ENCODE measurements at places on chromosomes 12 and 14. TPM values are rescaled to one million over a fixed set of nuclear protein-coding genes. Genes with fewer than 3 reads are reported as not detected.
A peak's percentile ranks its signal among the peaks of the same experiment; 100 is the strongest.

DNA sequence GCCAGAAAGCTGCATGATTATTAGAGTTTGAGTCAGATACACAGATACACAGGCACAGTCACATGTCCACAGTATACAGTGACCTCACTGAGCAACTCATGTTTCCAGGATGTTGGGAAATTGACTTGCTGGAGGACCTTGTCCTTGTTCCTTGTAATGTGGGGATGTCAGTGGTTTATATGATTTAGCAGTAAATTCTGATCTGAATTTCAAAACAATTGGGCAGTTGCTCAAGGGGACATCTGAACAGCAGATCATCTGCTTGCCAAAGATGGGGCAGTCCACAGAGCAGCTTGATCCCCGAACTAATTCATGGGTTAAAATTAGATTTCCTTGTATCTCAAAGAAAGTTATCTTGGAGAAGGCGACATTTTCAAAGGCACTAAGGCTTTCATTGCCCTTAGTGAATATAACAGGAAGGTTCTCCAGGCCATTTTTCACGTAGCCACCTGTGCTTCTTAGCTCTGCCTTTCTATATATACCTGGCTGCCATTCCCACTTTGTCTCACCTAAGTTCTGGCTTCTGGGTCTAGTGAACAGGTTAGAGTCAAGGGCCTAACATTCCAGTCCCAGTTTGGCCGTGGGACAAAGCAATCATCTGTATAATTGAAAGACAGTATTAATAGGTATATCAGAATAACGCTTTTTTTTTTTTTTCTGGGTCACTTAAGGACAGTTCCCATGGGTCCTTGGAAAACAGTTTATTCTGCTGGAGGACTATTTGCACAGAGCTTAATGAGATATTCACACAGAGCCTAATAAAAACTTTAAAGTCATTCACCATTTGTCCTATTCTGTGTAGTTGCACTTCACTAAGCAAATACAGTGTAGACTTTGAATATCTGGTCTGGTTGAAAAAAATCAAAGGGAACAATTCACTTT, 64.9 kb upstream of the STRN3 start:
- DNase-seq, result peak; percentile 39

GRCh38 chr14:80393766-80394165, 182.5 kb upstream of the DIO2 start:
- no peak for DNase-seq

GRCh38 chr14:23013054-23013748, 3.3 kb upstream of the C14orf93 start:
- no peak for DNase-seq

GRCh38 chr12:82515652-82516051, 157.3 kb downstream of the METTL25 start:
- DNase-seq, result no peak

DNA sequence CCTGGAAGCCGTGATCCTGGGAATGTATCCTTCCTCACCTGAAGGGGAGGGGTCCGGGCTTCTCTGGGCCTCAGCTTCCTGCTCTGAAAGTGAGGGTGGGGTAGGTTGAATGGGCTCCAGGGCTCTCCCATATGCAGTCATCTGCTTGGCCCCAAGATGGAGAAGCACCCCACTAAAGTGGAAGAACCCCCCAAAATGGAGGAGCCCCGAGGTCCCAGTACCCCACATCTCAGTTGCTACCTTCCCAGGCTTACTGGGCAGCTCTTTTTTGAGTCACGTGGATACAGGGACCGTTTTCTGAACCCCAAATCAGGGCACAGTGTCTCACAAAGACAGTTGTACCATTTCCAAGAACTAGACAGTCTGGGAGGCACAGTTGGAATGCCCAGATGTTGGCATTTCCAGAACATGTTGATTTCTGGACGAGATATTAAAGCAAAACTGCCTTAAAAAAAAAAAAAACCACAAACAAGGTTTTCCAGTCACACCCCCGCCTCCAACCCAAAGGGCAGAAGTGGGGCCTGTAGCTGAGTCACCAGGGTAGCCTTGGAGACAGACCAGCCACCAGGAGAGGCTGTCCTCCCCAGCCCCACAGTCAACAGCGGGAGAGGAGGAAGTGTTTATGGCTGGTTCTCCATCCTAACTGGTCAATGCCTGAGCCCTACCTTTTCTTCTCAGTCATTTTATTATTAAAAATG, 12.1 kb downstream of the VASH1 start:
- no peak for DNase-seq

DNA sequence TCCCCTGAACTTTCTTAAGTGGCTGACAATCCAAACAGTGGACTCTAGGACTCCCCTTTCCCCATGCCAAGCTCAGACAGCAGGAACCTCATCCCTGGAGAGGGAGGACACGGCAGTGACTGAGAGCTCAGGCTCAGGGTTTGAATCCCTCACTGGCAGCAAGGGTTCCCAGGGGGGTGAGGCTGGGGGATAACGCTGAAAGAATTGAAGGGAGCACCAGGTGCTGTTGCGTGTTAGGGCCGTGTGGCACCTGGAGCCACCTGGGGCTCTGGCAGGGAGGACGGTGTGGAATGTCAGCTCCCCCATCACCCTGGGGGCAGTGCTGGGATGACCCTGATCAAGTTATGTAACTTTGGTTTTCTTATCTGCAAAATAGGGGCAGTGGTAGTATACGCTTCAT, 40.1 kb downstream of the ANO2 start:
- DNase-seq, result no peak

MYO1H gene
- total RNA-seq, result 0.20 TPM

HHIPL1 gene
- total RNA-seq, result 0.31 TPM

CNIH1 gene
- total RNA-seq, result 103 TPM

ANG gene
- total RNA-seq, result 50.4 TPM
